ENCODE measurements at places on chromosomes 6 and 20.

DNA sequence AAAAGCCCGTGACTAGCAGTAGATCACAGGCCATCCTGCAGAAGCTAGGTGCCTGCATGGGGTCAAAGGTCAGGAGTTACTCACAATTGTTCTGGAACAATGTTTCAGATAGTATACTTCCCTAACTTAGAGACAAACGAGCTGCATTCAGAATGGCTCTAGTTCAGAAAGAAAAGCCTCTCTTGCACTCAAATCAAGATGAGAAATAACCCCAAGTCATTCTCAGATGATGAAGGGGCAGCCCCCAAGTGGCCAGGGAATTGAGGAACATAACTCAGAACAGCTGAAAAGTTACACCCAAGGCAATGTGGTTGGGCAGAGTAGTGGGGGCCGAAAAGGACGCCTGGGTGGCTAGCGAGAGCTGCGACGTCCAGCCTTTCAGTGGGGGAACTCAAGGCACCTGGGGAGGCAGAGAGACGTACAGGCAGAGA is 27.8 kb downstream of the FYN start:
- DNase-seq = no peak

- no peak for DNase-seq
These were observed 94.7 kb downstream of the ANKRD6 start for GRCh38 chr6:89527634-89528033.

- no peak for DNase-seq
These were observed 68.4 kb downstream of the VEGFA start for GRCh38 chr6:43838276-43839036.

- DNase-seq = no peak
These were observed 679.5 kb upstream of the NRSN1 start for GRCh38 chr6:23446469-23446967.

- no peak for DNase-seq
These were observed 47.5 kb downstream of the BMP2 start for GRCh38 chr20:6814945-6815344.

DNA sequence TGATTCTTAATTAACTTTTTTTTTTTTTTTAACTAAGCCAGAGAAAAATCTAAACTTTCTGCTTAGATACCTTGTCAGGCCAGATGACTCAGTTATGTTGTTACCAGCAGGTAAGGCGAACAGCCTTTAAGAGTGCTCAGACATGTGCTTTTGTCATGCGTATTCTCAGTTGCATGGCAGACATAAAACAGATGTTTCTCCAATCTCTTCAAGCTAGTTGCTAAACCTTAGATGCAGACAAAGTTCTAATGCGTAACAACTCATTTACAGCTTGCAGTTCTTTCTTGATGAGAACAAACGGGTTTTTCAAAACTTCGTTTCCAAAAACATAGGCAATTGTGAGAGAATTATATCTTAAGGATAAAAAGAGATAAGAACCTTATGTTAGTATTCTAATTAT is 49.6 kb upstream of the GFRAL start:
- no peak for DNase-seq

DNA sequence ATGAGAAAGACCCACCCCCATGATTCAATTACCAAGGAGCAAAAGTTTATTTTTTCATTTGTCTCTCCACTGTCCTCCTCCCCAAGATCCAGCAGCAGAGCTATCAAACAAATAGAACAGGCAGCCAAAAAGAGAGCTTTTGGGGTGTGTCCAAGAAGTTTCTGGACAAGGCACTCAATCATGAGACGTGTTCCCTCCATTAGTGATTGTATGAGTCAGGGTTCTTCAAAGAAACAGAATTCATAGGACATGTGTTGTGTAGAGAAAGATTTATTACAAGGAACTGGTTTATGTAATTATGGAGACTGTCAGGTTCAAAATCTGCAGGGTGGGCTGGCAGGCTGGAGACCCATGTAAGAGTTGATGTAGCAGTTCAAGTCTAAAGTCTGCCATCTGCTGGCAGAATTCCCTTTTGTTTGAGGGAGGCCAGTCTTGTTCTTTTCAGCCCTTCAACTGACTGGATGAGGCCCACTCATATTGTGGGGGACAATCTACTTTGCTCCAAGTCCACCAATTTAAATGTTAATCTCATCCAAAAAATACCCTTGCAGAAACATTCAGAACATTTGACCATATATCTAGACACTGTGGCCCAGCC is 248.1 kb upstream of the OPRM1 start:
- no peak for DNase-seq

GRCh38 chr6:159729598-159730331 is 2.5 kb downstream of the WTAP start:
- DNase-seq = no peak

DNA sequence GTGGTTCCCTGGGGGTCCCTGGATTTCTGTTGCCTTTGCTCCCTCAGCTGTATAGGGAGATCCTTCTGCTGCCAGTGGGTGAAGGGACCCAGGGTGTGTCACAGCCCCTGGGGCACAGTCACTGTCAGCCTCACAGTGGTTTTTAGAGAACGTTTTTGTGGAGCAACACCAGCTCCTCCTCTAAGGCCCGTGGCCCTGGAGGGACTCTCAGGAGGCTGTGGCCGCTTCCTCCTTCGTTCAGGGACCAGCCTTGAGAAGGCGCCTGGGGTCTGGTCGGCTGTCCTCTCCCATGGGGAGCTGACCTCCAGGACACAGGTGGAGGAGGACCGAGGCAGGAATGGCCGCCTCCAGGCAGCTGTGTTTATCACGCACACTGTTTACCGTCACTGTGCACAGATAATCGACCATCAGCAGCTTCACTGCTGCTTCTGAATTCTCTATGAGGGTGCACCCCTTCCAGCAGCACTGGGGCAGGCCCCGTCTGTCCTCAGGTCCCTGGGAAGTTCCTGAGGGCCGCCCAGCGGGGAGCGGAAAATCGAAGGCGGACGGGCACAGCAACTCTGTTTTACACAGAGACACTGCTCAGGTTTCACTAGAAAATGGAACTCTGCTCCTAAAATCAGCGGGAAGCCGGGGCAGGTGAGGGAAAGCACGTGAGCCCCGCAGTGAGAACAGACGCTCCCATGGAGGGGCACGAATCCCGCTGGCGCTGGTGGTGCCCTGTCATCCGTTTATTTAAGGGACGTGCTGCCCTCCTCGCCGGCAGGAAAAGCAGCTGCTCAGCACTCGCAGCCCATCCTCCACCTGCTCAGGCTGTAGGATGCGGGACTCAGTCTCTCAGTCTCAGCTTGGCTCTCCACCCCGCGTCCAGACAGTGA is 10.4 kb upstream of the FRMD1 start:
- DNase-seq = no peak

GRCh38 chr6:126333729-126334128 is 6.2 kb upstream of the CENPW start:
- DNase-seq = no peak

GRCh38 chr20:536426-537010 is 7.1 kb downstream of the CSNK2A1 start:
- DNase-seq = no peak

DNA sequence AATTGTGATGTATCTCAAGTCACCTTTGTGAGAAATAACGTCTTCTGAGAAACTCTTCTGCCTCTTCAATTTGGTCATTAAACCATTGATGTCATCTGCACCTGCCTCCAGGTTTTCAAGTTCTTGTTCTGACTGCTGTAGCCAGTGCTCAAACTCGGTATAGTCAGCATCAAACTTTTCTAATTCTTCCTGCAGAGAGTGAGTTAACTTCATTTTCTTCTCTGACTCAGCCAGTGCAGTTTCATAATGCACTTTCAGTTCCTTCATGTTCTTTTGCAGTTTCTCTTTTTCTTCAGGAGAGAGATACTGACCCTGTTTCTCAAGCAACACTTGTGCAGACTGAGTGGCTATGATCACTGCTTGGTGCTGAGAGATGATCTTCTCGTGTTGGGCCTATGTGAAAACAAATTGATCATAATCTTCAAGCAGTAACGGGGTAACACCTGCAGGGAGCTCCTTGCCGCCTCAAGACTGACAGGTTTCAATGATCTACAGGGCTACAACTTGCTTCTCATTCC is 48.8 kb downstream of the DST start:
- DNase-seq = no peak

- DNase-seq = no peak
These were observed 19.3 kb downstream of the COL20A1 start for GRCh38 chr20:63312273-63312672.

DNA sequence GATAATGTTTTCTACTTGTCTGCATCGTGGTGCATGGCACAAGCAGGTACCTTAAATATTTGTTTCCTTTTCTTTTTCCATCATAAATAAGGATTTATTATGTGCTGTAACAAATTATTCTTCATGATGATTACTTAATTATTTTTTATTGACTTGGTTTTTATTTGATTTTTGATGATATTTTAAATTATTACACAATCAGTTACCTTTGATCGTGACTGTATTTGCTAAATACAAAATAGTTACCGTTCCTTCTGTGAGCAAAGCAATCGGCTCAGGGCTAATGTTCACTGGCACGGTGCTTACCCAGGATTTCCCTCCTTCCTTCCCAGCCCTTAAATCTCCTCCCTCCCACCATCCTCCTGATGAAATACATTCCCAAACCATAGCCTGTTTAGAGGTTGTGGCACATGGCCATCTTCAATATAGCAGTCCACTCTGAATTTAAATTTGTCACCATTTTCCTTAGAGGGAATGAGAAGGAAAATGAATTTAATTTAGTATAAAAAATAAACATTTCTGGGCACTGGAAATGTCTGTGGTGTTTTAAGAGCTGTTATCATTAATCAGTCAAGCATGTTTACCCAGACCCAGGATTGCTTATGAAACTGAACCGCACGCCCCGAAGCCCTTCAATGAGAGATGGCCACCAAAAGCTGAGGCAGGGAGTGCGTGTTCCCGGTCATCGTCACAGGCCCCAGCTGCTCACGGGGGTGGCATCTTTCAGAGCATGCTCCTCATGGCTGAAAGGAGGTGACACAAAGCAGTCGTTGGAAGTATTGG is 23.0 kb upstream of the EXOC2 start:
- no peak for DNase-seq

DNA sequence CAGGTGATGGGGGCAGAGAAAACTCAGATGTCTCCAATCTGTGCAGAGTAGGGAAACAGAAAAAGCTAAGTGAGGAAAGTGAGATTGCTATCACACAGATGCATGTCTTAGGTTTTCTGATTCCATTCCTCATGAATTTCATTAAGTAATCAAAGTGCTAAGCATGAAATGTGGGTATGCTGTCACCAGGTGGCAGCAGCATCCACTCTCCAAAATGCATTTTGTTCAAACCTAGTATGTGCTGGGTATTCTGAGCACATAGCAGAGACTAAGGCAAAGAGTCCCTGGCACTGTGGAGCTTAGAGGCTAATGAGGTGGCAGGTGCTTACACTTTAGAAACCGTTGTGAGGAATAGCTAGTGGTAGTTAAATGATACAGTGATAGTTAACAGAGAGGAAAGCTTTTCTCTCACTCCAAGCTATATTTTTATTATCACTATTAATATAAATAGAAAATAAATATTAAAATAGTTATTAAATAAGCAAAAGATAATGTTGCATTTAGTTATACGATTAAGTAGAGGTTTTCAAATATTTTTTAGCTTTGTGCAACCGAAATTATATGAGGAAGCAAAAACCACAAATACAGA is 179.5 kb downstream of the CDH26 start:
- DNase-seq = no peak

GRCh38 chr20:46544576-46544975 is 5.9 kb downstream of the OCSTAMP start:
- no peak for DNase-seq

GRCh38 chr6:65098349-65098748 is 608.7 kb downstream of the EYS start:
- no peak for DNase-seq

- DNase-seq = no peak
These were observed 504.8 kb downstream of the MEI4 start for GRCh38 chr6:78157606-78158005.

- DNase-seq = no peak
These were observed 465.1 kb upstream of the CHD6 start for GRCh38 chr20:42083280-42083679.

DNA sequence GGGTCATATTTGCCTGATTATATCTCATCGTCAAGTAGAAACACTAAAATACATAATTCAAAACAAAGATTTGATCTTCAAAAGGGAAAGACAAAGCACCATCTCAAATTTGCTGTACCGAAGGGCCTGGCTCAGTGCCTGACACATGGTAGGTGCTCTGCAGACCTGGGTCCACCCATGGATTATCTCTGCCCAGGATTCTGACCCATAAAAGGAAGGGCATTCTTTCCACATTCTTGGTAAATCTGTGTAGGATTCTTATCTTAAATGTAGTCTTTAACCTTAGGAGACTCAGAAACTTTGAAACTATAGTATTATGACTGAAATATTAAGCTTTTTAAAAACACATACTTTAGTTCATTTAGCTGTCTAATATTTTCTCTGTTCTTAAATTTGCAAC is 274.1 kb upstream of the FLRT3 start:
- DNase-seq = no peak

- DNase-seq = no peak
These were observed 74.6 kb downstream of the OR2B2 start for GRCh38 chr6:27837625-27838057.

GRCh38 chr20:57988422-57988821 is 240.0 kb downstream of the ANKRD60 start:
- no peak for DNase-seq

- no peak for DNase-seq
These were observed 24.4 kb downstream of the PREX1 start for GRCh38 chr20:48803176-48804053.

GRCh38 chr6:89508755-89509563 is 76.0 kb downstream of the ANKRD6 start:
- DNase-seq = no peak

DNA sequence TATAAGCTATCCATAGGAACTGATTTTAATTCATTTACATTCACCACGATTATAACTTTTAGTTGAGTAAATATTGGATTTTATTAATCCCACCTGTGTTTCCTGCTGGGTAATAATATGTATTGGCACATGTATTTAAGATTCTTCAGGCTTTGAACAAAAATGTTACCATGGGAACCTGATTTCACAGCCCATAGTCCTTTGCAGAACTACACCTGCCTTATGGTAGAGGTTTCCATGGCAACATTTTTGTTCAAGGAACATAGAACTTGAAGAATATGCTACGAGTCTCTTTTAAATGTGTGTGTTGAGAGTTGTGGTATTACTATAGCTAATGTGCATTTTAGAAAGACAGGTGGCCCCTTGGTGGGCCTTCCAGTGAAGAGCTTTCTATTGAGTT is 317.4 kb downstream of the SAMD5 start:
- DNase-seq = no peak

DNA sequence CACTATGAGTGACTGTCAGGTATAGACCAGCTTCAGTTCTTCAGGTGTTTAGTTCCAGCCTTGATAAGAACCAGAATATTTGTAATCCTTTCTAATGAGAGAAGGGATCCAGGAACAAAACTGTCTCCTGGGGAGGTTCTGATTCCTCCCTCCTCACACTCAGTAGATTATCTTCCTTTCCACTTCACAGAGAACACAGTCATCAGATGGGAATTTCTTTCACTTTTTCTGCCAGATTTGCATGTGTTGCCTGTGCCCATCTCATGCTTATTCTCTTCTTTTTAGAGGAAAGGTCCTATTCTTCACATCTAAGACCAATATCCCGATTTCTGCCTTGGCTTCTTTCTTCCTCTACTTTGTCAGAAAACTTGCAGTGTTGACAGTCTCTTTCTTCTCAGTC is 50.8 kb downstream of the CD109 start:
- no peak for DNase-seq

Measured in stimulated activated CD8-positive, alpha-beta memory T cell treated with anti-CD3 and anti-CD28 coated beads, Interleukin-4, amount 100 ng/mL, for 1 hour (primary cell).